ENCODE measurements at places on chromosomes 12 and 14. TPM values are rescaled to one million over a fixed set of nuclear protein-coding genes. Genes with fewer than 3 reads are reported as not detected.

The RHOJ gene
- not detected for total RNA-seq

DNA sequence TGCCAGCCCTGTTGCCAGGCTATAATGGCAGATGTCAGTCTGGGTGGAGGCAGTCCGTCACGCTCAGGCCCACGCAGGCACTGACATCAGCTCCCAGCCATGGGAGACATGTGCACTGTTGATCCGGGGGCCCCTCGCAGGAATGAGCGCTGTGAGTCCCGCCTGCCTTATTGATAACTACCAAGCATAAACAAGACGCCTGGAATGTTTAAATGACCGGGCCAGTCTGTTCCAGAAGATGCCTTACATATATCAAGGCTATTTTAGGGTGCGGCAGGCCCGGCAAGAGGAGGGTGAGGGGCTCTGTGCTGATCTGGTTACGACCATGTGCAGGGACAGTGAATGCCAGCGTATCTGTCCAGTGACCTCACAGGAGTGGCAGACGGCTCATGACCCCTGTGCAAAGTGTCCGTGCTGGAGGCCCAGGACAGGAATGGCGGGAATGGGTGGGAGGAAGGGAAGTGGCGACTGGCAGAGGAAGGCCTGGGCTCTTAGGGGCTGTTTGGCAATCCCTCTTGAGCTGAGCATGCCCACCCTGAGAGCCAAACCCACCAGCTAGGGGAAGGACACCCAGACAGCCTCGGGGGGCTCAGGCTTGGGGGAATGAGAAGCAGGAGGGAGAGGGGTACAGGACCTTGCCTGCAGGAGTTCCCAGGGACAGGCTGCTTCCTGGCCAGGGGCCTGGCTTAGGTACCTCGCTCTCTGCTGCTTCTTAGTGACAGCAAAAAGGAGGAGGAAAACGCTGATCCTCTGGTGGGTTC is 49.3 kb downstream of the DLK1 start:
- no peak for DNase-seq

DNA sequence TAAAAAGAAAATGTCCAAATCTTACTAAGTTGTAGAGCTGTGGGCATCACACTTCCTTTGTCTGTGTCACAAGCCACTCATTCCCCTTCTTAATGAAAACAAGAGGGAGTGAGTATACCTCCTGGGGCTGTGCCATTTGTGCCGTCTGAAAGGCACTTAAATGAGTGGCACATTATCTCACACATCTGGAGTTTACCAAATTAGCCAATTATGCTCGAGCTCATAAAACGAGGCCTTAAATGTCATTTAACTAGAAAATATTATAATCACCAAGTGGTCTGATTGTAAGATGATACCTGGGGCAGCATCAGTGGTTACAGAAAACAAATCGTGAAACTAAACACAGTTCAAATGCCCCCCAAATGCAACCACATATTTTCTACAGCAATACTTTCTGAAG is 146.1 kb downstream of the PAX9 start:
- DNase-seq = no peak

- DNase-seq = no peak
Observed at GRCh38 chr12:70258605-70259403, 15.6 kb downstream of the CNOT2 start.

The ZFYVE21 gene
- total RNA-seq = 24.7 TPM

DNA sequence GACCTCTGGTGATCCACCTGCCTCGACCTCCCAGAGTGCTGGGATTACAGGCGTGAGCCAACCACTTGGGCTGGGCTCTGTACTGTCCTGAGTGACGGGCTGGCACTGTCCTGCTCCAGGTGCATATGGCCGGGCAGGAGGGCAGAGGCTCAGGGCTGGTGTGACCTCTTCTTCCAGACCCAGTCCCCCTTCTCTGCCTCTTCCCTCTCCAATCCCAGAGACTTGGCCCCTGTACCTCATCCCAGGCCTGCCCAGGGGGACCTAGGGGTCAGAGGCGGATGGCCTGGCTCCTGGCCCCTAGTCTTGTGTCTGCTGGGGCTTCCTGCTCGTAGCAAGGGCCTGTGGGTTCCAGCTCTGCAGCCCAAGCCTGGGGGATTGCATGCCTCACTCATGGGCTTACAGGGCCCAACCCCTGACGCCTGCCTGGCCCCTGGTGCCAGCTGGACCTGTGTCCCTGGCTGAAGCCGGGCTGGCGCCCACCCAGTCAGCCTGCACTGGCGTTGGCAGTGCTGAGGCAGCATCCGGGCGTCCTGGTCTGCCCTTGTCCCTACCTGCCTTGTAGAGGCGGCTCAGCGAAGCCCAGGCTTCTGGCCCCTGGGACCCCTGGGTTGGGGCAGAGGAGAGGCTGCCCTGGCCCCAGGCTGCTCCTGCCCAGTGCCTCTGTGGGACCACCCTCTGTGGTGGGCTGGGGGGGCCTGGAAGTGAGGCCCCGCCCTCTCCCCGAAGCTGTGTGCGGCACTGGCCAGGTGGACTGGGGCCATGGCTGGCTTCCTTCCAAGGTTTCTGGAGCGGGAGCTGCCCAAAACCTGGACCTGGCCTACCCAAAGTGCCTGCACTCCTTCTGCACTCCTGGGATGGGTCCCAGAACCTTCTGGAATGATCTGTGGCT is 4.3 kb downstream of the TEDC1 start:
- no peak for DNase-seq

DNA sequence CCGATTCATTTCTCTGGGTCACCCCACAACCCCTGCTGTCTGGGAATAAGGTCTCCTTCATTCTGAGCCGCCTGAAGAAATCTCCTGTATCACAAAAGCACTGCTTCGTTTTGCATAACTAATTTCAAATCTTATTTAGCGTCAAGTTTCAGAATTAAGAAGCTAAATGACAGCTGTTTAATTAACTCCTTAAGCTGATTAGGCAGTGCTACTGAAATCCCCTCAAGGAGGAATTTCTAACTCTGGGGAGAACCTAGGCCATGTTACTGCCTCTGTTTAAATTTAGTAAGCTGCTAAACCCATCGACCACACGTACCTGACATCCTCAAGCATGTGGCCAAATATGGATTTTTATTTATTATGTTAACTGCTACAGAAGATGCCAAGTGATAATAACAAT is 373.6 kb downstream of the GLT1D1 start:
- DNase-seq = no peak

GRCh38 chr12:20602641-20603391 is 92.3 kb upstream of the SLCO1C1 start:
- DNase-seq = no peak
